ENCODE measurements at places on chromosomes 4 and X.

DNA sequence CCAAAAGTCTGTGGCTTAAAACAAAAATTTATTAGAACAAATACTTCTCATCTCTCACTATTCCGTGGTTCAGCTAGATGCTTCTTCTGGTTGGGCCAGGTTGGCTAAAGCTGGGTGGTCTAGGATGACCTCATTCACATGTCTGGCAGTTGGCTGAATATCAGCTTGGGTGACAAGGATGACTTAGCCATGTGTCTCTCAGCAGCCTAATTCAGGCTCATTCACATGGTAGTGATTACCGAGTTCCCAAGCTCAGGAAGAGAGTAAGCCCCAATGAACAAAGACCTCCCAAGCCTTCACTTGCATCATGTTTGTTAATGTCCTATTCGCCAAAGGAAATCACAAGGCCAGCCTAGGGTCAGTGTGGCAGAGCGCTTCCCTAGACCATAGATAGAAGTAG is 119.4 kb downstream of the FANCB start:
- ATAC-seq: no peak

- no peak for ATAC-seq
These were observed 85.7 kb upstream of the HPRT1 start for GRCh38 chrX:134374294-134374693.

DNA sequence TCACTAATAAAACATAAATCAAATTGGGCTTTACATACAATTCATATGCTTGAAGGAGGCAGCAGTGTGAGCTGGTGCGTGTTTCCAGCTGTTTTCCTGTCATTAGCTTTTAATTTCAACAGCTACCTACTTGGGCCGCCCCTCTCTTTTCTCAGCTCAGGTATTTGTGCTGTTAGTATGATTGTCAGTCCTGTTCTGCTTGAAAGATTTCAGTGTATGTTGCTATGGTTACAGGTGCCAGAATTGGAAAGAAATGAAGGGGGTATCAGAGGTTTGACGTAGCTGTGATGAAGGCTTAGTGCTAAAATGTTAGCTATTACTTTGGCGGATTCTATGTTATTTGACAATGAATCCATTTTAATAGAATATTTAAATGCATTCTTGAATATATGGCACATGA is 440.3 kb downstream of the ZIC3 start:
- no peak for ATAC-seq

DNA sequence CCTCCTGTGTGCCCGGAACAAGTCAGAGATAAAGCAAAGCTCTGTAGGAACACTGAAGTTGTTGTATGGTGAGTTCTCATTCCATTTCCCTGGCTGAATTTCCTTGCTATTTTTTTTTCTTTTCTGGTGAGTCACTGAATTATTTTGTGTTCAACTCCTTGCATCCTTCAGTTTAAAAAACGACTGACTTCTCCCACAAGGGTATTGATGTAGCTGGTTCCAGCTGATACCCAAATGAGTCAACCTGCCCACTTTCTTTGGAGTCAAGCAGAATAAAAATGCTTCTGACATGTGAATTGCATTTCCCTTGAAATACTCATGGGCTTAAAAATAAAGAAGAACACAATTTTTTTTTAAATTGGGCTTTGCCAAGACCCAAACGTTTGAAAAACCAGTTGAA is 85.5 kb downstream of the SHOX start:
- no peak for ATAC-seq

DNA sequence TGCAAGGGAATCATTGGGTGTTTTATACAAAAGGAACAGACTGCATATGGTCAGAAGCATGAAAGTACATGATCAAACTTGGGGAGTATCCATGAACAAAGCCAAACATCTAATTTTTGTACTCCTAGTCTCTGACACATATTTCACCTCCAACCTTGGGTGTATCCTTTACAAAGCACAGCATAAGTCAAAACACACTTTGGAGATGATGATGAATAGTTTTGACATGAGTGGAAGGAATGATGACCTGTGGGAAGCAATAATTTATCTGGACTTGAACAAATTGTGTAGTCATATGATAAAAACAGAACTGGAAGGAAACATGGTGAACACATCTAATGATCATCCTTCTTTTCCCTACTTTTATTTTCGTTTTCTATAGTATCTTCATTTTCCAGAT is 108.7 kb upstream of the PLS3 start:
- no peak for ATAC-seq

Data from SK-N-SH treated with all-trans-retinoic acid at 6 μM for 48 hours (cell line).